Fibroblast of gingiva (primary cell): ENCODE measurements at places on chromosomes 3 and 15.

GRCh38 chr3:136817448-136817847 lies 1.5 kb upstream of the SLC35G2 start:
- peak; percentile 71 for DNase-seq

GRCh38 chr3:15820911-15821310 lies 23.1 kb upstream of the ANKRD28 start:
- peak; percentile 65 for DNase-seq

- peak; percentile 4 for DNase-seq
These were observed 53.7 kb downstream of the SCN11A start for GRCh38 chr3:38998086-38998485.

DNA sequence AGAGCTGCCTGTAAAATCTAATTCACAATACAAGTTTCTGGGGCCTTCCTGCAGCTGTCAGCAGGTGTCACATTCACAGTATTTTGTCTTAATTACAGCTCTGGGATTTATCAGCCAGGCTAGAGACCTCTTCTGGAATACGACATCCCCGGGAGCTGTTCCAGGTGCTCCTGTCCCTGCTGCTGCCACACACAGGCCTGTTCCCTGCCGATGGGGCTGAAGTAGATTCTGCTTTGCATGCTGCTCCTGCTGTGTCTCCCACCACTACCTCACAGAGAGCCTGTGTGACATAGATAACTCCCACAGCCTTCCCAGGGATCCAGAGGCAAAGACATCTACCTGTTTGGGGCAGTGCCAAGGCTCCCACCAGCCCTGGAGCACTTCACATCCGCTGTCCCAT lies 20.4 kb downstream of the COLQ start:
- no peak for DNase-seq

DNA sequence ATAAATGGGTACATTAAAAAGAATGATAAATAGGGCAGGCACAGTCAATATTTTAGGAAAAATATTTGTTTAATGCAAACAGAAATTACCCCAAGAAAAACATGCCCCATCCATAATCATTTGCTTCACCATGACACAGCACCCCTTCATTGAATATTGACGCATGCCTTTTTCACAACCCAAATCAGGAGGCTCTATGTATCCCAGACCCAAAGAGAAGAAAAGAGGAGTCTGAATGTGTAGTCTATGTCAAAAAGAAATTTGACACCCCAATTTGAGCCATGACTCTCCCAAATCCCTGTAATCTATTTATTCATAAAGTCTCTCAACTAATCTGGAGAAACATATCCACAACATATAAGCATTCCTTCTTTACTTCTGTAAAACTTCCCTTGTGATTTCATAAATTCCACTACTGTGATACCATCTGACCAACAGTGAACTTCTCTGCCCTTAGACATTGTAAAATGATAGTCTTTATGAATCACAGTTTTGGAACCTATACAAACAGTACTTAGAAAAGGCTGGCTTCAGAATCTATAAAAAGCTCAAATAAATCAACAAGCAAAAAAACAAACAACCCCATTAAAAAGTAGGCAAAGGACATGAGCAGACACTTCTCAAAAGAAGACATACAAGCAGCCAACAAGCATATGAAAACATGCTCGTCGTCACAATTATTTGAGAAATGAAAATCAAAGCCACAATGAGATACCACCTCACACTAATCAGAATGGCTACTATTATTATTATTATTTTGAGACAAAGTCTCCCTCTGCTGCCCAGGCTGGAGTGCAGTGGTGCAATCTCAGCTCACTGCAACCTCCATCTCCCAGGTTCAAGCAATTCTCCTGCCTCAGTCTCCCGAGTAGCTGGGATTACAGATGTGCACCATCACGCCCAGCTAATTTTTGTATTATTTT lies 53.4 kb upstream of the XRN1 start:
- DNase-seq, result peak; percentile 78

DNA sequence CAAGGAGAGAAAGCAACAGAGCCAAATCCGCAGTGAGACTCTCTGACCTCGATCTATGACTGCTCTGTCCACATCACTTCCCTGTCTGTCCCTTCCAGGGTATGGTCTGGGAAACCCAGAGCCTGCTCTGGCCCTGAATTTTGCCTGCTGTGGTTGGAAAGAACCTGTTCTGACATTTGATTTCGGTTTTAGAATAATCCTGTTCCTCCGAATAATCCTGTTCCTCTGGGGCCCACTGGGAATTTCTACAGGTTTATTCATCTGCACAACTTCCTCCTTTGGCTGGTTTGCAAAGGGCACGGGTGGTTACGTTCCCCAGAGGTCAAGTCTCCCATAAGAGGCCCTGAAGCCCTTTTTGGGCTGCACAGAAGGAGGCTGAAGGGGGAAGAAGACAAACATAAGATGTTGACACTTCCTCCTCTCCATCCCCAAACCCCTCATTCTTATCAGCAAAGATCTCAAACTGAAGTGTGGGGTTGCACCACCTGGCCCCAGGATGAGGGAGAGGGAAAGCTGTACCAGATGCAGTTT lies 10.6 kb downstream of the LAMP3 start:
- no peak for DNase-seq

DNA sequence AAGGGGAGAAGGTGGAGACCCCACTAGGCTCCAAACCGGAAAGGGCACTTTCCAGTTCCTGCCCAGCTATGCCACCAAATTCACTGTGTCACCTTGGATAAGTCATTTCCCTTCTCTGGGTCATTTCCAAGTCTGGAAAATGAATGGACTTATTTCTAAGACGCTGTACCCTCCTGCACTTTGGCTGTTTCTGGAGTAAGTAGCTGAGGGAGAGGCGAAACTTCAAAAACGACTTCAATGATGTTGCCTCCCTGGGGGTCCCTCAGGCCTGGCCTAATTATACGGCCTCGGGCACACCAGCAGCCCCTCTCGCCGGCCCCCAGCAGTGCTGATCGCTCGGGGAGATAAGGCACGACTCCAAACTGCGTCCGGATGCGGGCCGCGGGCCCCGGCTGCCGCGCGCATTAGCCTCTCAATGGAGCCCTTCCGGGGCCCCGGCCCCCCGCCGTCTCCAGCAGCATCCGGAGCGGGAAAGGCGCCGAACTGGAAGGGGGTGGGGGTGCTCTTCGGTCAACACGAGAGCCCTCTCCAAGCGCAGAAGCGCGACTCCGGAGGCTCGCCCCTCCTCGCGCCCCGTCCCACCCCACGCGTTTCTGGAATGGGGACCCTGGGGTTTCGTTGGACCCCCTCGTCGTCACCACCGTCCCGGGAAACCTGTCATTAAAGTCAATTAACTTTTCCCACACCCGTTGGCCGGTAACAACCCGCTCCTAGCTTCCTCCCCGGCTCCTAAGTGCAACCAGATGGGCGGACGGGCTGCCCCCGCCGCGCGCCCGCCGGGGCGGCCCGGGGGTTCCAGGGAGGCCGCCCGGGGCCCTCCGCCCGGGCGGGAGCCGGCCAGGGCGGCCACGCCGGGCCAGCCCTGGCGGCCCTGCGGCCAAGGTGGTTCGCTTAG lies 4.8 kb downstream of the HES1 start:
- no peak for DNase-seq

- no peak for DNase-seq
These were observed 417.4 kb upstream of the SEMA6D start for GRCh38 chr15:47299846-47300434.

DNA sequence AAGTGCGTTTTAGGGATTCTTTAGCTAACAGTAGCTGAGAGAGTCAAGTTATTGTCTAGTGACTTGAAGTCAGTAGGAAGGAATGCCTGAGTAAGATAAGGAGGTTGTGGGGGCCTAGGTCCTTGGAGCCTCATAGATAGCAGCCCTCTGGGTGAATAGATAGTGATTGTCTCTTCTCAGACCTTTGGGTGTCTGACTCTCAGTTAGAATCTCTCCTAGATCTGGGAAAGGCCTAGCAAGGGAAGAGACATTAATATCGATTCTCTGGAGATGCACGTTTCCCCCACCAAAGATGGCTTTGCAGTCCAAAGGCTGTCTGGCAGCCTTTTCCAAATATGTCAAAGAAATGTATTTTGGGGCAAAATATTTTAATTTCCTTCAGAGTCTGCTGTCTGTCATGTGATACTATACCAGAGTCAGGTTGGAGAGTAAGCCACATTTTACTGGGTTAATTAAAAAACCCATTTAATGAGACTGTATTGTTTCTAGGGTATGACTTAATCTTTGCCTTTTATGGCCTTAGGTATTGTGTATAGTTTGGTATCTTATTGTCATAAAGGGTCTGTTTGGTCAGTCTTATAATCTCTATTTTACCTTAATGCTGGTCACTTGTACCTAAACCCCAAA lies 92.2 kb downstream of the ST6GAL1 start:
- no peak for DNase-seq
